ENCODE measurements at places on chromosomes 3 and 15. TPM values are rescaled to one million over a fixed set of nuclear protein-coding genes. Genes with fewer than 3 reads are reported as not detected.

The TEX55 gene
- not detected for total RNA-seq

The ACKR4 gene
- total RNA-seq, result 41.2 TPM

DNA sequence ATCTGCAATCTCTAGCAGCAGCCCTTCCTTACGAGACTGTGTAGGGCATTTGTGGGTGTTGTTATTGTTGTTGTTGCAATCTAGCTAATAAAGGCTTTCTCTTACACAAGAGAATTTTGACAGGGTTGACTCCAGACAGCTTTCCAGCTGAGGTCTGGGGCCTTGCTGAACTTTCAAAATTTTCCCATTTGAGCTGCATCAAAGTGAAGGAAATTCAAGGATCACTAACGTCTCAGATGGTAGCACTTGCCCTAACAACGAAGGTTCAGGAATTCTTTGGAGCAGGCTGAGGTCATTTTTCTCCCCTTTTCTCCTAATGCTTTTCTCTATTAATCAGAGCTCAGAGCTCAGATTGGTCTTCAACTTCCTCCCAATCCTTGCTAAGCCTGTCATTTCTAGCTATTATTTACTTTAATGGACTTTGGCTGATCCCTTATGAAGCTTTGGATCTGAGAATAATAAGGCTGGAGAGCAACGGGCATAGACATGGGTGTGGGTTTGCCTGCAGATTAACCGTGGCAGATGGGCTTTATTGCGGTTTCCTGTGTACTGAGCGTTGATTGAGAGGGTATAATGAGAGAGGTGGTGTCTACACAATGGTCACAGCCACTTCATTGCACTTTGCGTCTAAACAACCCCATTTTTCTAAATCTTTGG is 614.0 kb upstream of the AGTR1 start:
- no peak for DNase-seq

DNA sequence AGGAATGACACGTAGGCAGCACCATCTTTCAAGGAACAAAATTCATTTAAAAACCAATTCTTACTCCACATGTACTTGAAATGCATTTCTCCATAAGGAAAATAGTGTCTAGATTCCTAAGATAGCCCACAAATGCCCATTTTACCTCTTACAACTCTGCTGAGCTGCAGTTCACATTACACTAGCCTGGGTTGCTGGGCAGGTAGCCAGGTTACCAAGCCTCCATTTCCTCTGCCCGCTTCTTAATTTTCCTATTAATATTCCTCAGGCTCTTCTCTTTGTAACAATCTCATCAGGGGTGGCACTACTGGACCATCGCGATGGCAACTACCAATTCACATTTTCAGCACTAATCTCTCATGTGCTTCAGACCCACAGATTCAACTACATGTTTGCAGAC is 10.8 kb downstream of the ATP13A3 start:
- DNase-seq, result no peak

GRCh38 chr3:14216257-14217048 is 37.8 kb downstream of the LSM3 start:
- peak; percentile 62 for DNase-seq

The ECE2 gene
- not detected for total RNA-seq

The RCN2 gene
- total RNA-seq, result 46.0 TPM

- DNase-seq, result no peak
Observed at GRCh38 chr15:77038312-77039216, 32.3 kb downstream of the TSPAN3 start.

- no peak for DNase-seq
Observed at GRCh38 chr3:120416868-120417267, 33.9 kb downstream of the FSTL1 start.

DNA sequence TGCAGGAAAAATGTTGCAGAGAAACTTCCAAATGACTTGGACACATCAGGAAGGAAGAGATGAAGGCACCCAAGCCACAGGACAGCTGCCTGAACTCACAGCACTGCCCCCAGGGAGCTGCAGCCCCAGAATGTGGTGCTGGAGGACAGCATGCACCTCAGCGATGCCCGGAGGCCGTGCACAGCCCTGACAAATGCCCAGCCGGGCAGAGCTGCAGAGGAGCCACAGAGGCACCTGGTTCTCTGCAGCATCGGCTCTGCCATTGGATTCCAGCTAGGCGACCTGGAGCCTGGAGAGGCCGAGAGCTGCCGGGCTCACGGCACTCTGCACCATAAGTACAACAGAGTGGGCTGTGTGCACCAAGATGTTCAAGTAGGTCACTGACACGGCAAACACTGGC is 97.5 kb downstream of the OCA2 start:
- DNase-seq, result no peak

The GCSAM gene
- total RNA-seq, result 1.2 TPM

The PPCDC gene
- 10.8 TPM for total RNA-seq

The FEZF2 gene
- not detected for total RNA-seq

The SAMMSON gene
- total RNA-seq, result 0.69 TPM

The LRRN1 gene
- total RNA-seq, result 20.9 TPM

The GABRG3 gene
- 0.89 TPM for total RNA-seq

The GPR62 gene
- total RNA-seq, result 0.20 TPM

The LINGO1 gene
- total RNA-seq, result 4.6 TPM

The CILP gene
- total RNA-seq, result 24.4 TPM

DNA sequence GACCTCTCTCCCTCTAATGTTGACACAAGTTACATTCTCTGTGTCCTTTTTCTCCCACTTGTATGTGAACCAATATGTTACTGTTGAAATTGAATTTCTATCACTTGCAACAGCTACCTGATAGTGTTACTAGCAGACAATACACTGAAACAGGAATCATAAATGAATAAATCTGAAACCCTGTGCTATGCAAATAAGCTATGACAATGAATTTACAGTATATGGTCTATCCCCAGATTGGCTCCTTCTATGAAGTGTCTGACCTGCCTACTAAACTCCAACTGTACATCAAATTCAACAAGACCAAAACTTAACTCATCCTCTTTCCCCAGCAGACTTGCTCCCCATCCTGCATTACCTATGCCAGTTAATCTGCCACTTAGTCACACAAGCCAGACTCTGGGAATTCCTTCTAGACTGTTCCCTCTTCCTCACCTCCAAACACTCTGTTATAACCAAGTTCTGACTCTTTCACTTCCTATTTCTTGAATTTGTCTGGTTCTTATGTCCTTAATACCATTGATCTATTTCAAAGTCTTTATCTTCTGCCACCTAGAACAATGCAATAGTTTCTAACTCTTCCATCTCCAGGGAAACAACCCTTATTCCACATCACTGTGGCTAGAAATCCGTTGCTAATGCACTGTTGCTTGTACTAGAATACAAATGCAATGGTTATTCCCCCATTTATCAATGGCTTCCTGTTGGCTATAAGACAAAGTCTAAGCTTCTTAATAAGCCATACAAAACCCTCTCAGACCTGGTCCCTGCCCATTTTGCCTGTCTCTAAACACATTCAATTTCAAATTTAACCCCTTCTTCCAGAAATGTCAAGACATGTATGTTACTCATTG is 13.4 kb upstream of the ZNF639 start:
- DNase-seq, result no peak

DNA sequence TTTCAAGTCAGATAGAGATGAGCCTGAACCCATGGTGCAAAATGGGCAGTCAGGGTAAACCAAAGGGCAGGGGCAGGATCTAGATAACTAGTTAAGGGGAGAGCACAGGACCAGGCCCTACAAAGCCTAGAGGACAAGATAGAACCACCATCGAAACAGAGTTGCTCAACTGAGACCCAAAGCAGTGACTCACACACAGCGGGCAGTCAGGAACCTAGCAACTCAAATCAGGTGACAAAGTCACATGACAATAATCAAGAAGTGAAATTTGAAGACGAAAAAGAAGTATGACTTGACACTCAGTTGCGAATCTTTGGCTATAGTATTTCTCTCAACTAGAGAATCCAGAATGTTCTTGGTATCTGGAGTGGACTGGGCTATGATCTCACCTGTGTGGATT is 136.0 kb upstream of the PTPRG start:
- DNase-seq, result no peak

DNA sequence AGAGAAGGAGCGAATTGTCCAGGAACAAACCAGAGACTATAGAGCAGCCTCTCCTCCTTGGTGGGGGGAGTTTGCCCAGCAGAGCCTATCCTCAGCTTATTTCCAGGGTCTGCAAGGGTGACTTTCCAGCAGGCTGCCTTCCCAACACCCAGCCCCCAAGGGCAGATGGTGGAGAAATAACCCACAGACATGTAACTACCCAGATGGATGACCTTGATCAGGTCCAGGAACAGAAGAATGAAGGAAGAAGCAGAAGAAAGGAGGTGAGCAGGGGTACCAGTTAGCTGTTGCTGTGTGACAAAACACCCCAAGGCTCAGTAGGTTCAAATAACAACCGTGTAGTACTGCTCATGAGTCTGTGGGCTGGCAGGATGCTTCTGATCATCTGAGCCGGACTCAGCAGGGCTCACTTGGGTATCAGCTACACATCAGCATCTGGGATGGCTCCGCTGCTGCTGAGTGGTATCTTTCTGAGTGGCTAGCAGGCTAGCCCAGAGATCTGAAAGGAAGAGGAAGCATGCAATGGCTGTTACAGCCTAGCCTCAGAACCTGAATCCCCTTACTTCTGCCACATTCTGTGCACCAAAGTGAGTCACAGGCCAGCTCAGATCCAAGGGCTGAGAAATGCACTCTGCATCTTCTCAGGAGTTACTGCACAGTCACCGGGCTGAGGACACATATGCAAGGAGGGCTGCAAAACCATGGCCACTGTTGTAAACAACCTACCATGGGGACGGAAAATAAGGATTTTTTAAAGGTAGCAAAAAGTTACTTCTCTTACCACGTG is 22.2 kb upstream of the TXNRD3 start:
- DNase-seq, result no peak

- no peak for DNase-seq
Observed at GRCh38 chr15:63701365-63701764, 104.2 kb downstream of the FBXL22 start.

- DNase-seq, result no peak
Observed at GRCh38 chr15:40991355-40991754, 38.1 kb downstream of the CHAC1 start.

DNA sequence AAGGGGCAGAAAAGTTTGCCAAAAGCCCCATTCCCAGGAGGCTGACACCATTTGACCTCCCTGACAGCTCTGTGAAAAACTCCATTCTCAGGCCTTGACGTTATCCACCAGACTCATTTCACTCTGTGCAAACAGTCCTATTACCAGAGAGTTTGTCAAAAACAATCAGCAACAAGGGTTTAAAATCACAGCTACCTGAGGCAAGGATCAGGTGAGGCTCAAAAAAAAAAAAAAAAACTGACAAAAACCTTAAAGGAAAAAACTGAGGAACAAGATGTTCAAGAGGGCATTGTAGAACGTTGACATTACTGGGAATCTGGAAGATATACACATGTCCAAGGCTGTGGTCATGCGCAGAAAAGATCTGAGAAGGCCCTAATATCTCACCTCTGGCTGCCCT is 11.4 kb downstream of the AVEN start:
- DNase-seq, result no peak

GRCh38 chr3:24714436-24714835 is 219.8 kb upstream of the THRB start:
- DNase-seq, result no peak

- DNase-seq, result no peak
Observed at GRCh38 chr15:59179717-59180116, 26.9 kb upstream of the LDHAL6B start.

DNA sequence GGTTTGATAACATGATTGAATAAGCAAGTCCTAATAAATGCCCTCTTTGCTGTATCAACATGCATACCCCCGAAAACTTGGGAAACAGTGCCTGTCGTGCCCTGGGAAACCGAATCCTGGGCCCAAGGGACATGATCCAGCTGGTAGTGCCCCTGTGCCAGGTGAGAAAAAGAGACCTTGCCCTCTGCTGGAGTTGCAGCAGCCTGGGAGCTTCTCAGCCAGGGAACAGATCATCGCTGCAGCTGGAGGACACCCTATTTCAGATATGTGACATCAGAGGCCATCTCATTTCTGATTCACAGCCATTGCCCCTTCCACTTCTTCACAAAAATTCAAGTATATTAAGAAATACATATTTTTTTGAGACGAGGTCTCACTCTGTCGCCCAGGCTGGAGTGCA is 32.3 kb downstream of the STOML1 start:
- no peak for DNase-seq

All from skin of body (tissue), 3 donors.